Right ventricle myocardium inferior (tissue), 1 donor: ENCODE measurements at places on chromosomes 13 and 19.

- no peak for DNase-seq
Observed at GRCh38 chr19:42466521-42467182, 23.9 kb upstream of the CXCL17 start.

GRCh38 chr19:31266731-31267130 lies 82.5 kb downstream of the TSHZ3 start:
- DNase-seq, result no peak

DNA sequence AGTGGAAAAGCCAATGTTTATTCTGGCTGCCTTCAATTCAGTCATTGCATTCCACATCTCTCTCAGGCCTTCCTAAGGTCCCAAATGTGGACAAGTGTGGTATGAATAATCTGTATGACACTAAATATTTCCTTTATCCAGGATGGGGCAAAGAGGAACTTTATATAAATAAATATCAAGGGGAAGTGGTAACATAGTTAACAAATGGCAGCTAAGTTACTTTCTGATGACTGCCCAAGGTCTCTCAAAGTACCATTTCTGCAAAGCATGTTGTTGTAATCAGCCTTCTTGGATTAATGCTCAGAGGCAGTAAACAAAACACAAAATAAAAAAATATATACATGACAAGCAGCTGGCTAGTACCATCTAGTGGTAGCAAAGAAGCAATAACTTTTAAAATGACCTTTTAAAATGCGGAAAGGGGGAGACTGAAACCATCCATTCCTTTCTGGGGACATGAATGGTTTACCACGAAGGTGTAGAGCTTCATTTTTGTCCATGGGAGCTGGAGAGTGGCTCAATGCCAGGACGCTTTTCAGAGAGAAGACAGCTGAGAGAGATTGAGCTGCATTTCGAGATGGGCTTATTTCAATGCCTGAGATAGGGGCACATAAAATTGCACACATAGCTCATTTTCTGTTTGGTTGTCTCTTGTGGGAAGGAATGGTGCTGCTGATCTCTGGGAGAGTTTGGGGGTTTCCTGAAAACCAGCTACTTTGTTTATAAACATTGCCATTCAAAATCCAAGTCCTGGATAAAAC lies 259.2 kb downstream of the RFC3 start:
- DNase-seq, result no peak

DNA sequence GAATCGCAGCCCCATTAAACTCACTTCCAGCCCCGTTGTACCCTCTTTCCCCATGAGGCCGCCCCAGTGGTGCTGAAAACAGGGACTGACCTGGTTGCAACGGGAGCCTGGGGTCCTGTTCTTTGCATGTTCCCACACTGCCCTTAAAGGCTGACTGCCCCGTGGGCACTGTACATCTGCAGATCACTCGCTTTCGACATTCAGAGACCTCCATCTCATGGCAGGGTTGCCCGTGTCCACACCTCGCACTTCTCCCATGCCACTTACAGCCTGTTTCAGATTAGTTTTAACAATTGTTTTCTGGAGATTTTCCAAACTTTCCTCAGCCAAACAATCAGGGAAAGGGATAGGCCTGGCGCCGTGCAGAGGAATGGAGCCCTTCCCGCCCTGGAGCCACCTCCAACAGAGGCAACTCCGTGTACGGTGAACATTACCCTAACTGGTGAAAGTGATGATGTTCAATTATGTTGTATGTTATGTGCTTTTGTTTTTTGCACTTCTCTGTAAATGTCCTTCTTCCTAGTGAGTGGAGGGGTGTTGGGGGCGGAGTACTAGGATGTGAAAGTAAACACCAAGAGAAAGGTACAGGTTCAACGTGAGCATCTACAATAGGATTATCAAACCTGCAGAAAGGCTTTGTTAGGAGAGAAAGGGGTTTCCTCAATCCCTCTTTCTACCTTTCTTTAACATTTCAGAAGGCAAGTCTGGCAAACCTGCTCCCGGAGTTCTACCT lies 262.8 kb downstream of the FOXO1 start:
- no peak for DNase-seq

GRCh38 chr19:29672933-29673336 lies 7.7 kb downstream of the PLEKHF1 start:
- DNase-seq, result peak; percentile 62

GRCh38 chr13:59356607-59357006 lies 807.1 kb downstream of the DIAPH3 start:
- DNase-seq, result peak; percentile 81

DNA sequence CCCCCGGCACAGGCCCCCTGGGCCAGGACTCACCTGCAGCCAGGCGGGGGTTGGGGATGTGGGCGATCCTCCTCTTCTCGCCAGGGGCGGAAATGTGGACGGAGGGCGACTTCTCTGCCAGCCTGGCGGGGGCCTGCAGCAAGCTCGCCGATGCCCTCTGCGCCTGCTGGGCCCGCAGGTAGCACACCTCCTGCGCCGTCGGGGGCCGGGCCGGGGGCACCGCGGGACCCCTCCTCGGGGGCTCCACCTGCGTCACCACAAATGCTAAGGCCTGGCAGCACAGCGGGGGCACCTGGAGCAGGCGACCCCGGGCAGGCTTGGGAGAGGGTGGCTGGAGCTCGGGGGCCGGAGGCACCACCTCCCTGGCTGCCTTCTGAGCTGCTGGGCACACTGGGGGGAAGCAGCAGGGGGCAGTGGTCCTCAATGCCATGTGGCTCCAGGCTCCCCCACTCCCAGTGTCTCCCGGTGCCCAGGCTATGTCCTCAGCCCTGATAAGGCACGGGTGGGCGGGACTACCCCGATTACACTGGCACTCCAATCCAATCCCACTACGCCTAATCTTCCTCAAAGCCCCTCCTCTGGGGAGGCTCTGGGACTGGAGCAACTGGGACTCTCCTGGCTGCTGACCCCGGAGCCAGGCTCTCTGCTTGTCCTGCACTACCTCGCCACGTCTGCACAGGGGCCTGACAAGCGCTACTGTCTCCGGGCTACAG lies 11.6 kb upstream of the ATP8B3 start:
- DNase-seq, result no peak

- no peak for DNase-seq
Observed at GRCh38 chr19:2356036-2356646, 3.9 kb upstream of the TMPRSS9 start.

DNA sequence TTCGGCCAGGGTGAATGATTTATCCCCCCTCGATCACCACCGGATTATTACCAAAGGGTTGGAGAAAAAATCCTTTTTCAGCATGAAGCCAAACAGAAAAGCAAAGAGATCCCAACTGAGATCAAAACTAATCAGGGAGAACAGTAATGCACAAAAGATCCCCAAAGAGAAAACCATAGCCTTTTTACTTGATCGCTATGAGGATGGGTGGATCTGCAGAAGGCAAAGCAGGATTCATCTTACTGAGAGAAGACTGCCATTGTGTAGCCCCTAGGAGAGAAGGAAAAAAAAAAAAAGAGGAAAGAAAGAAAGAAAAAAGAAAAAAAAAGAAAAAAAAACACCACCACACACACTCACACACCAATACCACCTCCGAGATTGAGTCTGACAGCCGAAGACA lies at the start of gene FGF14:
TSS of gene FGF14 (minus strand) at position 283 of the 400 bp plus-strand sequence.
- no peak for DNase-seq

DNA sequence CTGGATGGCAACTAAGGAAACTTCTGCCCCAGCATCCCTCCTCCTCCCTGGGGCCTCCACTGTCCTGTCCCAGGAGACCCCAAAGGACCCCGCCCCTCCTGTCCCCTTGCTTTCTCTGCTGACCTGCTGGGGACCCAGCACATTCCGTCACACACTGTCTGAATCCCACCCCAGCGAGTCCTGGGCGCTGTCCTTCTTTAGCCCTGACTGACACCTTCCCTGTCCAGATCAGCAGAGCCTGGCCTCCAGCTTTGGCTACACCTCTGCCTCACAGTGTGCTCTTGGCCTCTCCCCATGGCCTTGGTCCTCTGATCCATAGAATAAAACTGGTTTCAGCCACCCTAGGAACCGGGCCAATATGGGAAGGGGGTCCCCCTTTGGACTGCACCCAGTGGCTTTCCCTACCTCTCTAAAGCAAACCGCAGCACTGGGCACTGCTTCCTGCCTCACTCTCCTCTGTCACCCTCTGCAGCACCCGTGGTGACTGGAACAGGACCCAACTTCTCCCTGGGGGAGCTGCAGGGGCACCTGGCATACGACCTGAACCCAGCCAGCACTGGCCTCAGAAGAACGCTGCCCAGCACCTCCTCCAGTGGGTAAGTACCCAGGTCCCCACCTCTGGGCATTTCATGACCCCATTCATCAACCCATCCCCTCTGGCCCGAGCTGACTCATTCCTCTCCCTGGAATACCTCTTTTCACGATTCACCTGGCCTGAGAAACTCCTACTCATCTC lies 46.4 kb downstream of the SMIM24 start:
- no peak for DNase-seq

DNA sequence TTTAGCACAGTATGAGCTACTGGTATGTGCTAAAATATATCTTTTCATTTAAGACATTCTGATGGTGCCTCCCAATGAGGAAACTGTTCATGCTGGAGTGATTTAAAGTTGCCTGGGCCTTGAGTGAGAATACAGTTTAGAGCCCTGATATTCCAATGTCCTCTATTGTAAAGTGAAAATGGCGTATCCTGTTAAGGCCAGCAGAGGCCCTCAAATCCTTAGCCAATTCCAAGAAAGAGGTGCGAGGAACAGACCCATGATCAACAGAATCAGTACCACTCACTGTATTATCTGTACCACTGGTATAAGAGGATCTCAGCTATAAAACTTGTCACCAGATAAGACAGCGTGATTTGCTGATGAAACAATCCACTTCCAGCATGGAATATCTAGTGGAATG lies 273.1 kb upstream of the SLITRK5 start:
- DNase-seq, result no peak

GRCh38 chr19:3760871-3761361 lies 576 bp downstream of the APBA3 start:
- DNase-seq, result no peak

- DNase-seq, result peak; percentile 99
Observed at GRCh38 chr19:58097781-58098681, at the start of gene ZSCAN18. Gene ZSCAN18, minus strand, starts transcription at chr19:58098231. Its CDS starts 7,964 bp downstream, at chr19:58090267.

DNA sequence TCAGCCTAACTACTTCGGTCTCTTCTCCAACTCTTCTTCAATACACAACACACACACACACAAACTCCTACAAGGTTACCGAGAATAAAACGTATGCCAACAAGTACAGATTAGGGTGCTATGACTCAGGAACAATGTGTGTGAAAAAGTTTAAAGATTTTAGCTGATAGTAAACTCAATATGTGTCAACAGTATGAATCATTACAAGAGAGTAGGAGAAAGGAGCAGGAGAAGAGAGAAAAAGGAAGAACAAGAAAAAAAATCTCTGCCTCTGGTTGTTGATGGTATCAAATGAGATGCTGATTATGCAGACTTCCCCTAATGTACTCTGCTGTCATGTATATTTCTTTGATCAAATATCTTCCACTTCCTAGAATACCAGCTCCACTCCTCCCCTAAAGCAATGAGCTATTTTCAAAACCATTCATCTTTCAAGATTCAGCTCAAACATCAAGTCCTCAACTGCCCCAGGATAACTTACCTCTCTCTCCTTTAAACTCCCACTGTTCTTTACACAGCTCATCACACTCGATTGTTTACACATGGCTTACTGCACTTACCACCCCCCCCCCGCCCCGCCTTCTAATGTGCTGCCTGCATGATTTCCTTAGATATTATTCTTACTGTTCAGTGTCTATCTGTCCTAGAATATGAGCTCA lies 95.6 kb downstream of the FAM216B start:
- no peak for DNase-seq

- no peak for DNase-seq
Observed at GRCh38 chr13:28313579-28313978, 175.2 kb downstream of the PAN3 start.

- DNase-seq, result no peak
Observed at GRCh38 chr13:36130193-36130551, 1.0 kb downstream of the DCLK1 start.

- DNase-seq, result no peak
Observed at GRCh38 chr13:33639626-33640080, 178.3 kb upstream of the RFC3 start.

DNA sequence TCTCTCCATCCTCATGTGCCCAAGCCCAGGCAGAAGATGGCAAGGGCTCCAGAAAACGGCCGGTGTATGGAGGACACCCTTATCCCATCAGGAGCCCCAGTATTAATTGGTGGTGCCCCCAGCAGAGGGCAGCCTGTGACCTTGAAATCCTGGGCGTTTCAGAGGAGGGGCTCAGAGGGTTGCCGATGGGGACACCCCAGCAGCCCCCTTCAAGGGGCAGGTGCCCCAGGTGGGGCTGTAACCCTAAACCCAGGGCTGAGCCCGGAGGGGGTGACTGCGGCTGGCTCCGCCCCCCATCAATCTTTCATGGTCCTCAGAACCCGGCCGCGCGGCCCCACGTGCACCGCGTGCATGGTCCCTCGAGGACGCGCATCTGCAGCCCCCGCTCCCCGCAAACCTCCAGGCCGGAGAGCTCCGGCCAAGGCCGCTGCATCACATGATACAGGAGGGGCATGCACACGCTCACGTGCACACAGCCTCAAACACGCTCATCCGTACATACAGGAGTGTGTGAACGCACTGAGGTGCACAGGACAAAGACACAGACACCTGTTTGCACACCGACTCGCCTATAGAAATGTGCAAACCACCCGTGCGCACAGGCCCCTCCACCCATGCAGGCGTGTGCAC lies 949 bp downstream of the RAB3A start:
- no peak for DNase-seq

GRCh38 chr13:35690581-35691207 lies 214.2 kb upstream of the MAB21L1 start:
- DNase-seq, result no peak

GRCh38 chr13:22092791-22093560 lies 422.1 kb downstream of the FGF9 start:
- DNase-seq, result no peak

GRCh38 chr13:71875823-71876222 lies 8.8 kb upstream of the DACH1 start:
- DNase-seq, result no peak

- DNase-seq, result peak; percentile 78
Observed at GRCh38 chr13:21476893-21477472, 17.9 kb upstream of the ZDHHC20 start.

- no peak for DNase-seq
Observed at GRCh38 chr13:106657104-106657503, 89.2 kb upstream of the ARGLU1 start.

DNA sequence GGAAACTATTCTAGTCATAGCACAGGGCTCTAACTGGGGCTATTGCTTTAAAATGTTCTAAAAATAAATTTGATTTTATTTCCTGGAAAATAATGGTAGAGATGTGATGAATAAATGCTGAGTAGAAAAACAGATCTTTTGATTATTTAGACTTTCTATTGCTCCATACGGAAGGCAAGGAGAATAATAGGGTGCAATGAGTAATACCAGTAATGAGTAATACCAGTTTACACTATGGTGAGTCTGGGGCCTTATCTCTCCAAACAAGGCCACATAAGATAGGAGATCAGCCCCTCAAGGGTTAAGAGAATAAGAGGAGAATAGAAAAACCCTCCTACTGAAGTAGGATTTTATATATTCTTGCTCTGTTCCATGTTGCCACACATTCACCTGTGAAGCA lies 390.4 kb downstream of the KLF5 start:
- DNase-seq, result no peak
